ENCODE measurements at places on chromosomes 4 and X. TPM values are rescaled to one million over a fixed set of nuclear protein-coding genes. Genes with fewer than 3 reads are reported as not detected.

TBC1D1 gene
- 40.9 TPM for polyA plus RNA-seq

COL4A5 gene
- not detected for polyA plus RNA-seq

NPY1R gene
- not detected for polyA plus RNA-seq

SMIM31 gene
- not detected for polyA plus RNA-seq

Data from IgD-negative memory B cell (primary cell).